Left lobe of liver (tissue), 2 donors: ENCODE measurements at places on chromosomes 5 and 9.

GRCh38 chr5:56508249-56508648, 275.1 kb upstream of the ANKRD55 start:
- DNase-seq, result no peak

DNA sequence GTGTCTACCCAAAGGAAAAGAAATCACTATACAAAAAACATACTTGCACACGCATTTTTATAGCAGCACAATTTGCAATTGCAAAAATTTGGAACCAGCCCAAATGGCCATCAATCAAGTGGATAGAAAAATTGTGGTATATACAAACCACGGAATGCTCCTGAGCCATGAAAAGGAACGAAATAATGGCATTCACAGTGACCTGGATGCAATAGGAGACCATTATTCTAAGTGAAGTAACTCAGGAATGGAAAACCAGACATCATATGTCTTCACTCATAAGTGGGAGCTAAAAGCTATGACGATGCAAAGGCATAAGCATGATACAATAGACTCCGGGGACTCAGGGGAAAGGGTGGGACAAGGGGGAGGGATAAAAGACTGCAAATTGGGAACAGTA, 78.4 kb downstream of the ENC1 start:
- no peak for DNase-seq

- DNase-seq, result no peak
Measured at GRCh38 chr9:35944173-35944572, 13.8 kb downstream of the OR2S2 start.

DNA sequence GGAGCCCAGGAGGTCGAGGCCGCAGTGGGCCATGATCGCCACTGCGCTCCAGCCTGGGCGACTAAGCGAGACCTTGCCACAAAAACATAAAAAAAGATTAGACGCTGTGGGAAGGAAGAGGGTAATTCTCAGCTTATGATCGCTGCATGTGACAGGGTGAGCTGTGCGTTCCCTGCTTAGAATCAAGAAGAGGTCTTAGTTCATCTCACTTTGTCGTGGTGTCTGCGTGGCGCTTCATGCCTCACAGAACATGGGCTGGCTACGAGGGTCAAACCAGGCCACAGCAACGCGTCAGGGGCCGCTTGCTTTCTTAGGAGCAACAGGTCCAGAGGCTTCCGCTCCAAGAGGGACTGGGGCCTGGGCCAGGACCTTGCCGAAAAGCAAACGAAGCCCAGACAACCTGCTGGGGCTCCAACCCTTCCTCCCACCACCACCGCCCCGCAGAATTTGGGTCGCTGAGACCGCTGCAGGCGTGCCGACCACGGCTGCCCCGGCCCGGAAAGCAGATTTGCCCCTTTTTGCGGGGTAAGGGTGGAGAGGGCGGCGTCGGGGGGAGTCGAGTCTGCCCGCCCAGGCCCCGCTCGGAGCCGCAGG, 10.0 kb upstream of the GRIN1 start:
- no peak for DNase-seq

DNA sequence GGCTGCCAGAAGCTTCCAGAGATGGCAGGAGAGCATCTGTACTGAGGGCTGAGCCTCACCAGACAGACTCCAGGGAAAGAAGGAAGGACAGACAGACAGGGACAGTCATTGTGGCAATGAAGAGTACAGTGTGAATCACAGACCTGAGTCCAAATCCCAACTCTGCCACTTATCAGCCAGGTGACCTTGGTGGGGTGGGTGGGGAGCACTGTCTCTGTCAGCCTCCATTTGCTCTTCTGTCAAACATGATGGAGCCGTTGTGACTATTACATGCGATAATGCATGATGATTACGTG, 85.9 kb upstream of the FSTL4 start:
- DNase-seq, result no peak

DNA sequence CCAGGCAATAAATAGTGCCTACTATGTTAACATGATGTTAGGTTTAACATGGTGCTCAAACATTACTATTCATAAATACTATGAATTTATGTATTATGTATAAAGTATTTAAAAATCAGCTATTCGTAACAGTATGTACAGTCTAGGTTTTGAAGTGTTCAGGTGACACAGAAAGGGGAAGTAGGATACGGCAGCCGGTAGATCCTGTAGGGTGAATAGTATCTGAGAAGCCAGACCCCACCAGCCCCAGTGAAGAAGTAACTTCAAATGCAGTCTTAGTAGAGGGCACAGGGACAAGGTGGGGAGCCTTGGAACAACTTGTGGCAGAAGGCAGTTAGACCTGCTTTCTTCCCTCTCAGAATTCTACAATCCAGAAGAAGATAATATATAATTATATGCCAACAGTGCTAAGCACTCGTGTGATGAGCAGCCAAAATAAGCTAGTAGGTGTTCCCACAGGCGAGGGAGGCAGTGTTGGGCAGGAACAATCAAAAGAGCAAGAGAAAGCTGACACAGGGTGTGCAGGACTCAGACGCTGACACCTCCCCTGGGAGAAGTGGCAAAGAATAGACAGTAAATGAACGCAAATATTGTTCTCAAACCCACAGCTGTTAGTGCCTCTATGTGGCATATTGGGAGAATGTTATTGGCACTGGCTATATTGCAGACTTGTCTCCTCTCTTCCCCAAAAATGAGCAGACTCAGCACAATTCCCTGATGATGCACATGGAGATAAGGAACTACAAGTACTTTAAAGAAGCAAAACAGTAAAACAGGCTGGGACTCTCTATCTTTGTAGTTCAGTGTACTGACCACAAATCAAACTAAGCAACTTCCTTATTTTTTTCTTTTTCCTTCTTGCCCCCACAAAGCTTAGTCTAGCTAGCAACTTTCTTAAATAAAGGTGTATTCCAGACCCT, 4.6 kb downstream of the ZNF367 start:
- no peak for DNase-seq

GRCh38 chr9:82939451-82939850, 123.5 kb downstream of the RASEF start:
- DNase-seq, result no peak

DNA sequence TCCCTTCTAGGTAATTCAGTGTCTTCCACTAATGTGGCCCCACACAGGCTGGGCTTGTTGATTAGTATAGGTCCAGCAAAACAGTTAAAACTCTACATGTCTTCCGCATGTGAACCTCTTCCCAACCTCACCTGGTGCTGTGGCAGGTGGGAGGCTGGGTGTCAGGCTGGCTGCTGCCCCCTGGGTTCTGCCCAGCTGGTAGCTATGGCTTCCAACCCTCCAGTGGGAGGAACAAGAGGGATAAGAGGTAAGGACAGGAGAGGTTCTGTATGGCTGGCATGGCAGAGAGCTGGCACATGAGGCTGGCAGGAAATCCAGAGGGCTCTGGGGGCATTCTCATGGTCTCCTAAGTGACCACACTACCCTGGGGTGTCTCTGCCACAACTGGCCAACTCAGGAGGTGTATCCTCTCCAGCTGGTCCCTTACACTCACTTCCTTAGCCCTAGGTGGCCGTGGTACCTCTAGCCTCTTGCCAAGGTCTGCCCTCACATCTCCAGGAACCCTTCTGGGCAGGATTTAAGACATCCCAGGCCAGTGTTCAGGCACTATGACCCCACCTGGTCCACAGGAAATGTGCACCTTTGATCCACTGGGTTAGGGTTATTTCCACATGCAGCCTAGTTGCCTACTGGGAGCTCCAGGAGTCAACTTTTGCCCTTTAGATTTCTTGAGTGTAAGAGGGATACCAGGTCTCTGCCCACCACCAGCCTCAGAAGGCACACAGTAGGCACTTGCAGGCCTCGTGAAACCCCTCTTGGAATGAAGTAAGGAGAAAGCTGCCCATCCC, 41.7 kb downstream of the AHRR start:
- no peak for DNase-seq

DNA sequence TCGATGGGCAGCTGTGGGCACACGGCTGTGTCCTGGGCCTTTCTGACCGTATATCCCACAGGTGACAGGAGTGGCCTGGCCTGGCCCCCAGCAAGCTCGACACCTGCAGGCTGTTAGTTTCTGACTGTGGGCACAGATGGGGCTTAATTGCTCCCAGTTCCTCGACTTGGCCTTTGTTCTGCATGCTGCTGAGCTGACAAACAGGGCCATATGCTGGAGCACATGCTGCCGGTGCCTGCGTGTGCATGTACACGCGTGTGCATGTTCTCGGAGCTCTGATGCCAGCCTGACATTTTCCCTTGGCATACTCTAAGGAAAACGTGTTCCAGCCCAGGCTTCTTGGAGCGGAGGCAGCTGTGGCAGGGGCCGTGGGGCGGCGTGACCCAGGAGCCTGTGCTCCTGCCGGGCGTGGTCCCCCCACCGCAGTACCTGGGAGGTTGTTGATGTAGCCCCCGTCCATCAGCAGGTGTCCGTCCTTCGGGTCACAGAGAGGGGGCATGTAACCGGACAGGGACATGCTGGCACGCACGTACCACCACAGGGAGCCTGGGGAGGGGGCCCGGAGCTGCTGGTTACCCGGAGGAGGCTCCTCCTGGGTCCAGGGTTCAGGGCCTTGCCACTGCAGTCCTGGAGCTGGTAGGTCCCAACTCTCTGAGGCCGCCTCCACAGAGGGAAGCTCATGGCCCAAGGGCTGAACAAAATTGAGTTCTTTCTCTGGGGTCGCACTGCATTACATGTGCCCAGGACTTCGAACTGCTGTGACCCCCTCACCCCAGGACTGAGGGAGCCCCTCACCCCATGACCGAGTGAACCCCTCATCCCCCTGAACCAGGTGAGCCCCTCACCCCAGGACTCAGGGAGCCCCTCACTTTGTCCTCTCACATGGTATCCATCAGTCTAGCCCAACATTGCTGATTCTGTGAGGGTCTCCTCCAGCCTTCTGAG, 4.1 kb upstream of the NSMF start:
- DNase-seq, result no peak

- DNase-seq, result no peak
Measured at GRCh38 chr9:83934569-83935275, 13.5 kb upstream of the KIF27 start.

DNA sequence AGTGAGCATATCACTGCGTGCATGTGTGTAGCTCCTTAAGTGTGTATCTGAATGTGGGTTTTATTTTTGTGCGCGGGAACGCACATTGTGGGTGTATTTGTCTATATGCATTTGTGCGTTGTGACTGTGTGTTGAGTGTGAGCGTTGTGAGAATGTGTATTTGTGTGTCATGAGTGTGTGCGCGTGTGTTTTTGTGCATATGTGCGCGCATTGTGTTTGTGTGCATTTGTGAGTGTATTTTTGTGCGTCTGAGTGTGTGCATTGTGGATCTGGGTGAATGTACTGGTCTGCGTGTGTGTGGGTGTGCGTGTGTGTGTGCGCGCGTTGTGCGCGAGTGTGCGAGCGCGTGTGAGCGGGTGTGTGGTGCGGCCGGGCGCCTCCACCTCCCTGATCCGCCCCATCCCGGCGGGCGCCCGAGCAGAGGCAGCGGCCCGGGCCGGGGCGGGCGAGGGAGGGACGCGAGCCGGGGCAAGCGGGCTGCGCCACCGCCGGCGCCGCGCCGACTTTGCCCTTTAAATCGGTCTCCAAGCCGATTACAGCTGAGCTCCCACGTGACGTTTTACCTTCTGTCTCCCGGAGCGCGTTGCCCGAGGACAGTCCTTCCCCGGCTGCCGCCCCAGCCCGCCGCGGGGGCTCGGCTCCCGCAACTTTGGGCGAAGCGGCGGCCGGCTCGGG, at the start of gene RASGRF2:
TSS of gene RASGRF2 (plus strand) at position 596 of the 675 bp plus-strand sequence. CDS start 376 bp downstream, outside the sequence.
- peak; percentile 58 for DNase-seq

- no peak for DNase-seq
Measured at GRCh38 chr9:10144355-10144754, 468.4 kb downstream of the PTPRD start.

DNA sequence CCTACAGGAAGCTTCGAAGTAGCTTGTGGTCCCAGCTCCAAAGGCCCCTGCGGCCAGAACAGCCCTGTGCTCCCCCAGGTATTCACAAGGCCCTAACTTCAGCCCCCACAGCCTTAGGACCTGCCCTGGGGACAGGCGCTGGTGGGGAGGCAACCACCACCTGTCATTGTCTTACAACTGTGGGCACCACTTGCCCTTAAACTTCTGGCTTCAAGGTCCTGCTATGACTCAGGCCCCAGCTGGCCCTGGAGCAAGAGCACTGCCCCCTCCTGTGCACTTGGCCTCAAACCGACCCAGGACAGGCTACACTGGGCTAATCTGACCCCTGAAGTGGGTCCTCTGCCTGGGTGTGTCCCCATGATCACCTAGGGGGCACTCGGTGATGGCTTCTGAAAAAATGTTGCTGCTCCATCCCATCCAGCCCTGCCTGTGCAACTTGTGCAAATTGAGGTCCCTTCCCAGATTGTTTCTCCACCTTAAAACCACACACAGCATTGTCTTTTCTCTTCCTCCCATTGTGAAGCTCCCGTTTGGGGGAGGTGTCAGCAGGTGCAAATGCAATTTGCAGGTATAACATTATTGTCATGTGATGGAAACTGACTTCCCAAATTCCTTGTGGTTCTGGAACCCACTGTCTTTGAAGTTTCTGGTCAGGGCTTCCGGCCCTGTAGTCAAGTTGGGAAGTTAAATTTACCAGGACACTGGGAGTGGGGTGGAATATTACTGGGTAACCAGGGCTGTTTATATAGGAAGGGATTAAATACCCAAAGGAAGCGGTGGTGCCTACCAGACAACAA, 1.1 kb upstream of the PROB1 start:
- DNase-seq, result no peak

DNA sequence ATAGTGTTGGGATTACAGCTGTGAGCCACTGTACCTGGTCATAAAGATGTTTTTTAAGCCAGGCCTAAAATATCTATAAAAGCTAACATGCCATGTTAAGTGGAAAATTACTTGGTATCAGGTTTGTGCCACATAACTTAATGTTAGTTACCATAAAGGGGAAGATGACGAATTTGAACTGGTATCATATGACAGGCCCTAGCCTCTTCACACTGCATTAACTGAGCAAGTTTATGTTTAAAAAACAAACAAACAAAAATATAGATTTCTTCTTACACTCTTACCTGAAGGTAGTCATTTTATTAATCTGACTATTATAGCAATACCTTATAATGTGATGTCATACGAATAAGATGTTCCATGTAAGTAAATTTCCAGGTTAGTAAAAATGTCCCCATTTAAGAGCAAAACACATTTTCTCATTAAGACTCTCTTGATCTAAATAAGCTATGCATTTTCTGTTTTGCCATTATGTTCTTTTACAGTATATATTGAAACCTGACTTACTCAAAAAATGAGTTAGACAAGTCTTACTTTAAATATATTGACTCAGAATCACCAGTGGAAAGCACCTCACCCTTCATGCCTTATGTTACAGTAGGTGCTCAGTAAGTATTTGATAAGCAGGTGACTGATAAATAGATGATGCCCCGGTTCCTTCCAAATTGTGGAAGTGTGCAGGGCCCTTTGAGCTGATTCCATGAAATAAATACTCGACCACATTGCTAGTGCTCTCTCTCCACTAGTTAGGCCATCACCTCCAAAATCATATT, 125.4 kb downstream of the CDC42SE2 start:
- DNase-seq, result no peak

- DNase-seq, result no peak
Measured at GRCh38 chr9:3857673-3858072, 331.9 kb upstream of the RFX3 start.

DNA sequence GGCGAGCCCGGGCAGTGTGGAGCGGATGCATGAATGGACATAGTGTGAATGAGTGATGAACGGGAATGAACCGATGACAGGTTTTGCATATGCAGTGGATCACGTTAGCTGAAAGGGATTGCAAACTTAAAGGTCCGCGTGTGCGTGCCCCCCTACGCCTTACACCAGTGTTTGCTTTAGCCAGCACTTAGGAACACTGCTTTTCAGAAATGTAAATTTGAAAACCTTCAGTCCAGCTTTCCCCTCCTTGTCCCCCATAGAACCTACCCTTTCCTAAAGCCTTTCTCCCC, 692 bp downstream of the PSAT1 start:
- DNase-seq, result no peak

- DNase-seq, result no peak
Measured at GRCh38 chr5:51381761-51382474, 1.3 kb upstream of the ISL1 start.
